ENCODE measurements at places on chromosomes 5 and 9.

- peak; percentile 56 for DNase-seq
Measured at GRCh38 chr5:68315679-68316271, 100.2 kb downstream of the PIK3R1 start.

GRCh38 chr5:141878186-141878710 is at the start of gene PCDH1:
PCDH1 (minus strand) TSS chr5:141878410; CDS start chr5:141878262, 148 bp downstream.
- no peak for DNase-seq

DNA sequence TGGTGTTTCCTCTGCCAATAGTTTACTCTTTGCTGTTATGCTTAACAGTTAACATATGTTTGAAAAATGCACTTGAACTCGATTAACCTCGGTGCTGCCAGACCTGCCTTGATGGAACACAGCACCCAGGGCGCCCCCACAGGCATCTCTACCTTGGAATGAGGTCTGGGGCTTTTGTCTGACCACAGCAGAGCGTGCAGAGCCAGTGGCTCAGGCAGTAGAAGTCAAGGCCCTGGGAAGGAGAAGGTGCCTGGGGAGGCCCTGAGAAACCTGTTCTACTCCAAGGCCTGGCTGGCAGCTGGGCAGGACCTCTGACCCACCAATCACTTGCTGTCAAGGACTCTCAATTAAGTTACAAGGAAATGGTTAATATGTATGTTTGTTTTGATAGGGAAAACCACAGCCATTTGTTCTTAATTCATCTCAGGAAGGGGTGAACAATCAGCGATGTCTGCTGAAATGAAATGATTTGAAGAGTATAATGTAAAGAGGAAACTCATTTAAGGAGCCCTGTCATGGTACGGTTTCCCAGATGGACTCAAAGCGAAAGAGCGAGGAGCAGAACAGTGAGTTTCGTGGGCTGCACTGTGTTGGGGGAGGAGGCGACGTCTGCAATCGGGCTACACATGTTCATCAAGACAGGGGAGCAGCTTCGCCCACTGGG is 21.9 kb downstream of the MACROH2A1 start:
- DNase-seq = peak; percentile 69

GRCh38 chr5:87278590-87279100 is 11.0 kb downstream of the RASA1 start:
- DNase-seq = no peak

GRCh38 chr5:114830114-114830513 is 339.6 kb downstream of the TRIM36 start:
- DNase-seq = no peak

DNA sequence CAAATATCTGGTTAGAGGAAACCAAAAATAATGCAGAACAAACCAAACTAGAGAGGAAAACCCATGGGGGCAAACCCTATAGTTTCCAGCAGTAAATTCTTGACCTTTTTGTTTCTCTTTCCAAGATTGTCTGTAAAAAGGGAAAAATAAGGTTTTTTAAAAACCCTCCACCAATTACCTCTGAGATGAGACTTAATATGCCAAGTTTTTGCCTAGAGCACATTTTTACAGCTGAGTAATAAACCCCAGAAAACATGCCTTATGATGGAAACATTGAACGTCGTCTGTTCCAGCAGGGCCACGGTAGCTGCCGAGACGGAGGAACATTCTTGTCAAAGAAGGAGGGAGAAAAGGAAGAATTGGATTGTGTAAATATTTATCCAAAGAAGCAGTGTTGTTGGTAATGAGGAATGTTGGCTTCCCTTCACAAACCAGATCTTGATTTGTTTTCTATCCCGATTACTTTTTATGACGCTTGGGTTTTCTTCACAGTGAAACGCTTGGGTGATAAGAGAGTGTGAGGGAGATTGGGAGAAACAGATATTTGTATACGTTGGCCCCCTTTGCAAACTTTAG is 17.3 kb upstream of the MSX2 start:
- no peak for DNase-seq

DNA sequence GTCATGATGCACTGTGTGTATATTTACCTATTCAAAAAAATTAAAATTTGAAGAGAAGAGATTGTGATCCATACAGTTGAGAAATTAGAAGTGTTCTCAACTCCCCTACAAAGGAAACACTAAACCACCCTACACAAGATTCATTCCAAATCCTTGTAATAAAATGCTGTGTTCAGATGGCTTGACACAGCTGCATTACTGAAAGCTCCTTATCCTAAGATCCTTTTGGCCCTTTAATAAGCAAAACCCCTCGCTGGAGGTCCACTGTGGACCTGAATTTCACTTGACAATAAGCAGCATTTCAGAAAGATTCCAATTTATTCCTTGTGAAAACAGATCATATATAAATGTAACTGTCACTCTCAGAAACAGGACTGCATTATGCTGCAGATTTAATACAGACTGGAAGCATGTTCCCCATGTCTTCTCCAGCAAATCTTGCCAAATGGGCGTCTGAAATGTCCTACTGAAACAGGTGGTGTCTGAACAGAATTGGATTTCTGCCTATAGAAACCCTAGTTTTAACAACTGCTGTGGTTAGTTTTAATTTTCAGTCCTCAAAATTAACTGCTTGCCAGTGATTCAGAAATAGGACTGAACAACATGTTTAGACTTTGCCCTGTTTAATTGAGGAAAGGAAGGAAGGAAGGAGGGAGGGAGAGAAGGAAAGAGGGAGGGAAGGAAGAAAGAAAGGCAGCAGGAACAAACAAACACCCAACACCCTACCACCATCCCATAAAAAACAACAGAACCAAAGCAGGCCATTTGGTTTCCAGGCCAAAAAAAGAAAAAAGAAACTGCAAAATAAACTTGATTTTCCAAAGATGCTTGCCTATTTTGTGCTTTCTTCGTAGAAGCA is 179.6 kb downstream of the MLLT3 start:
- DNase-seq = no peak

- DNase-seq = no peak
Measured at GRCh38 chr5:7823594-7823993, 27.3 kb downstream of the CFAP90 start.

DNA sequence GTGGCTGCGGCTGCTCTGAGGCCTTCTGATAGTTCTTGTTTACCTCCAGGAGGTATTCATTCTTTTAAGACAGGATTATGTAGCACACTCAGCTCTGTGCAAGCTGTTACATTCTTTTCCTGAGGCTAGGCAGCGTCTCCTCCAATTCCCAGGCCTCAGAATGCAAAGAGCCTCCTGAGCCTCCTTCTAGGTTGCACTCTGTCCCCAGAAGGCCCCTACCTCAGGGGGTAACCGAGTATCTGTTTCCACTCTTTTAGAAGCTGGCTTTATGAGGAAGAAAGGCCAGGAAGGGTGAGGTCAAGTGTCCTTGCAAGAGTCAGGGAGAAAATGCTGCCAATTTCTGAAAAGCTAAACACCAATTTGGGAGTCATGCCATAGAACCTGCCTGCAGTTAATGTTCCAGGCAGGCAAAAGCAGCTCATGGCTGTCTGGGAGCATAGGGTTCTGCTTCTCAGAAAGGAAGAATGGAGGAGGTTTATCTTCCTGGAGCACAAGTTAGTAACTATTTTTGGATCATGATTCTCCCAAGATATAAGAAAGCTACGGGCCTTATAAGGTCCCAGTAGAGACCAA is 178.9 kb downstream of the SEMA6A start:
- DNase-seq = no peak

DNA sequence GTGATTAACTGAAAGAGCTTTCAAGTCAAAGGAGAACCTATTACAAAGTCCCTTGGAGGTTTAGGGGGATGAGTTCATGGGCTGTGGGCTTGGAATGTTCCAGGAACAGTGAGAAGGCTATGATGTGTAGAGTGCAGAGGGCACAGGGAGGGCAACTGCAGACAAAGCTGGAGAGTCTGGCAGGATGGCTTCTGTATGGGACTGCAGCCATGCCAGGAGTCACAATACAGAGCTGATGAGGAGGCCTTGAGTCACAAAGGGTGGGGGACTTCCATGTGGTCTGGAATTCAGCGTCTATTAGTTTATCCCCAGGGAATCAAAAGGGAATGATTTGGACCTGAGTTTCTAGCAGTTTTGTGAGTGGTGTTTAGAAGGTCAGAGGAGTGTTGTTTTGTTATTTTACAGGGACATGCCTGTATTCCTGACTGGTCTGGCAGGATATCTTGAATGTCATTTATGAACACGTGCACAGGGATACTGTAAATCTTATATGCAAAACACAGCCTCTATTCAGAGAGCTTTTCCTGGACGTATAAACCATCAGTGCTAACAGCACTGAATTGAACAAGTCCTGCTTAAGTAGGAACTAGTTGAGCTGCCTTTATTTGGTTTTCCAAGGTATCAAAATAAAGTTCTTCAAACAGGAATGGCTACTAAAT is 14.3 kb upstream of the TEK start:
- no peak for DNase-seq

DNA sequence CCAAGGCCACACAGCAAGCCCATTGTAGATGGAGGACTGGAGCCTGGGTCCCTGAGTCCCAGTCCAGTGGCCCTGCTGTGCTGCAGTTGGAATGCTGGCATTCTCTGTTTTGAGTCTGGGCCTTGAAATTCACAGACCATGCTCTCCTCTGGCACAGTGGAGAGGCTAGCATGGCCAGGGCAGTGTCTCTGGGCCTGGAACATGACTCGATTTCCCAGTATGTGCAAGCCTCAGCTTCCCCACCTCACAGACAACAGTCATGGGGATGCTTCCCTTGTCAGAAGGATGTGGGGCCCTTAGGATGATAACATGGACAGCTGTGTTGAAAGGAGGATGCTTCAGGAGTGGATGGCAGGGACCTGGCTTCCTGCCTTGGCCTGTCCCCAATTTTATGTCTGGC is 91.2 kb downstream of the AMBP start:
- no peak for DNase-seq

DNA sequence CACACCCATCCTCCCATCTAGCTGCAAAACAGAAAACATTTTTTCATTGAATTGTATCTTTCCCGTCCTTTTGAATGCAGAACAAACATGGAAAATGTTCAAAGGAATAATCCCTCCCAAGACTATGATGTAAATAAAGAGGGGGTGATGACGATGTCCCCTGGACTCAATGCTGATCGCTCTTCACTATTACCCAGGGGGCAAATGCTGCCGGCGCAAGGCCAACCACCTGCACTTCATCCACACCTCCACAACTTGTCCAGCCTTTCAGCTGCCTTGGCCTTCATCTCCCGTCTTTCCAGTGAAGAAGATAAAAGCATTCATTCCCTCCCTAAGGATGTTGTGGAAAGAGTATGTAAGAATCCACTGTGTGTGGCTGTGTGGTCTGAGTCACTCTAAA is 240.3 kb downstream of the AGTPBP1 start:
- no peak for DNase-seq

- no peak for DNase-seq
Measured at GRCh38 chr5:172380987-172381643, 73.2 kb downstream of the SH3PXD2B start.

- peak; percentile 76 for DNase-seq
Measured at GRCh38 chr5:170603578-170604565, 100.1 kb downstream of the KCNIP1 start.

DNA sequence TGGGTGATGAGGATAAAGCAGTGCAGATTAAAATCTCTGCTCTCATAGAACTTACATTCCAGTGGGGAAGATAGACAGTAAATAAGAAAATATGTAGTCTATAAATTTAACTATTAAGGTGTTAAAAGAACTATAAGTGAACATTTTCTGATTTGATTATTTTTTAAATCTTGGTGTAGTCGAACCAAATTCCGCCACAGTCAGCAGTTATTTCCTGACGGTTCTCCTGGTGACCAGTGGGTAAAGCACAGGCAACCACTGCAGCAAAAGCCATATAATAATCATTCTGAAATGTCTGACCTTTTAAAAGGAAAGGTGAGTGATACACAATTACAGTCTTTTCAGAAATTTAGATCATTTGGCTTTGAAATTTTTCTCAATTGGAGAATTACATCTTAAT is 27.2 kb downstream of the DCP2 start:
- DNase-seq = no peak

DNA sequence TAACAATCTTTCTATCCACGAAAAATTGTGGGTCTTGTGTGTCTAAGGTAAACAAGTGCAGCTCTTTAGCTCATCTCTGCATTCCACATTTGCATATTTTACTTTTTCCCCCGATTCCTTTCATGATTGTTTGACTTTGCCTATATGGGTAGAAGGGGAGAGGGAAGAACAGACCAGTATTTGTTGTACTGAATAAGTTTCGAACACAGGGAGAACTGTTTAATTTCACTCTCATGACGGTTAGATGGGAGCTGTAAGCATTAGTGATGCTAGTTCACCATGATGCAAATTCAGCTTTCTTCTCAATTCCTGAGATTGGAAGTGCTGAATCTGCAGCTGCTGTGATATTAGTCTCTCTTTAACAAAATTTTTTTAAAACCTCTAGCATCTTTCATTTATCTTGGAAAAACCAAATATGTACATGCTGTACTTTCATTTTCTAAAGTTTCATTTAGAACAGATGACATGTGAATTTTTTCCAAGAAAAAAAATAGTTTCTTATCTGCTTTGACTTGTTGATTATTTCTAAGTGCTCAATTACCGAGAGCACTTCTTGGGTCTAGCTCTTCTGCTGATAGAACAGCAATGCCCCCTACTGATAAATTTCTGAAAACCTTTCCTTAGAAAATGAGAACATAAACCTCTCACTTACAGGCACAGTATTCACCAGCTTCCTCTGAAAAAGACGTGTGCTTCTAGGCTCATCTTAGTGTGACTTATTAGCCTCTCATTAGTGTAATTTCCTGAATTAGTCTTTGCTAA is 149.5 kb downstream of the BAAT start:
- no peak for DNase-seq

DNA sequence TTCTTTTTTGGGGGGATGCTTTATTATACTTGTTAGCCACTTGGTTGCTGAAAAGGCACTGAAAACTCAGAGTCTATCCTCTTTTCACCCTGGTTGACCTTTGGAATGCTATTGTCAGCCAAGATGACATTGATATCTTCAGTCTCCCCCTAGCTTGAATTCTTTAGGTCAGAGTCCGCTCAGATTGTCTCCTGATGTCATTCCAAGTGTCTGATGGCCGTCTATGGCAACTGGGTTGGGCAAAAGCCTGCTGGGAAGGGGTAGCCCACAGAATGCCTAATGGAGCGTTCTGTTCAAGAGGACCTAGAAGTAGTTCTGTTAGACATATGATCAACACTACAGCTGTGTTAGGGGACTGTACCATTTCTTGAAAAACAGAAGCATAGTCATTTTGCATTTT is 9.7 kb upstream of the MEF2C start:
- DNase-seq = no peak

DNA sequence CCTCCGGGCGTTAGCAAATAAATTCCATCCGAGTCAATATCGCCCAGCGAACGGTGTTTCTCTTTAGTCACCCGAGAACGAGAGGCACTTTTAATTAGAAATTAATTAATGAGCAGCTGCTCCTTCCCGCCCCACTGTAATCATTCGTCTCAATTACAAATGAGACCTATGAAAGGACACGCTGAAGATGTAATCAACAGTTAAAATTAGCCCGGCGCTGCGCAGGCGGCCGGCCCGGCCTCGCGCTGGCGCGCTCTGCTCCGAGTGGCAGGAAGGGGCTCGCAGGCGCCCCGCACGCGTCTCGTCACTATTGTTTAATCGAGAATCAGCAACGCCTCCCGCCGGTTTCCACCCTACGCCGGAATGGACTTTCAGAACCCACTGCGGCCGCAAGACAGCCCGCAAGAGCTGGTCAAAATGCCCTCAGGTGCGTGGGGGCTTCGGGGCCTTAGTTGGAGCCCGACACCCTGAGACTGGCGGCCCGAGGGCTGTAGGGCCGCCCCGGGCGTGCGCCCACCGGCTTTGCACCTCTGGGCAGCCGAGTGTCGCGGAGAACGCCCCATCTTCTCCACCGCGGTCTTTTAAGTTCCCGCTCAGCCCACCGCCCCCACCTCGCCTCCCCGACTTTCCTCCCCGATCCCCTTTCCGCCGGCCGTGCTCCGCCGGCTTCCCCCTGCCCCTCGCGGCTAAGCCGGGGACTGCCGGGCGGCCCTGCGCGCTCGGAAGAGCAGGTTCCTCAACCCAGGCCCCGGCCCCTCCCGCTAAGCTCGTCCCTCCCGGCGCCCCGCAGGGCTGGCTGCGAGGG is 597 bp upstream of the IRX4 start:
- DNase-seq = peak; percentile 40
